ENCODE measurements at places on chromosomes 1 and 21.
A peak's percentile ranks its signal among the peaks of the same experiment; 100 is the strongest.

- DNase-seq: no peak
These were observed 149.5 kb downstream of the NOS1AP start for GRCh38 chr1:162218975-162219374.

- no peak for DNase-seq
These were observed 1.1 kb downstream of the ECM1 start for GRCh38 chr1:150508982-150509381.

GRCh38 chr1:67724928-67725560 lies 40.0 kb downstream of the GADD45A start:
- DNase-seq: no peak

- no peak for DNase-seq
These were observed 17.7 kb upstream of the PIK3R3 start for GRCh38 chr1:46150085-46150484.

- DNase-seq: no peak
These were observed 47.7 kb downstream of the PRDM15 start for GRCh38 chr21:41831453-41831831.

DNA sequence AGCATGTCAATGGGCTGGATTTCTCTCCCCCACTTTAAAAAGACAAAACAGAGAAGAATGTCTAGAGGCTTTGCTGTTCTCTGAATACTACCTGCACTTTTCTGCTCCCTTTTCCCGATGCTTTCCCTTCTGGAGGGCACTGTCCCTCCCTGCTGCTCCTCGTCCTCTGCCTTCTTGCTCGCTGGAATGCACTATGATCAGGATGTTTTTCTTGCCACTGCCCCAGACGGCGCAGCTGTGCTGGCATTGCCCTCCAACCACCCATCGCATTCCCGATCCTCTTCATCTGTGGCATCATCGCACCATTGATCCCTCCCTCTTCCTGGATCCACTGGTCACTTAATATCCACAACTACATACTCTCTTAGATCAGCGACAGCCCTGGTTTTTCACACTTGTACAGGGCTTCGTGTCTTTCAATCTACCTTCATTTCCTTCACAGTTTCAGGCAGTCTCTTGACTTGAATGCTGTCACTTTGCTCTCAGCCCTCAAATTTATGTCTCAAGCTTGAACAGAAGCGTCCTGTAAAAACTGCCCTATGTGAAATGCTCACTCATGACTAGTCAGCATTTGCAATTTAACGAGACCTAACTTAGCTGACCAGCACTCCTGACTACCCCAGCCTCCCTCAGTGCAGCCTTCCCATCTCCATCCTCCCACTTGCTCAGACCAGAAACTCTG lies 3.5 kb upstream of the OR11L1 start:
- no peak for DNase-seq

DNA sequence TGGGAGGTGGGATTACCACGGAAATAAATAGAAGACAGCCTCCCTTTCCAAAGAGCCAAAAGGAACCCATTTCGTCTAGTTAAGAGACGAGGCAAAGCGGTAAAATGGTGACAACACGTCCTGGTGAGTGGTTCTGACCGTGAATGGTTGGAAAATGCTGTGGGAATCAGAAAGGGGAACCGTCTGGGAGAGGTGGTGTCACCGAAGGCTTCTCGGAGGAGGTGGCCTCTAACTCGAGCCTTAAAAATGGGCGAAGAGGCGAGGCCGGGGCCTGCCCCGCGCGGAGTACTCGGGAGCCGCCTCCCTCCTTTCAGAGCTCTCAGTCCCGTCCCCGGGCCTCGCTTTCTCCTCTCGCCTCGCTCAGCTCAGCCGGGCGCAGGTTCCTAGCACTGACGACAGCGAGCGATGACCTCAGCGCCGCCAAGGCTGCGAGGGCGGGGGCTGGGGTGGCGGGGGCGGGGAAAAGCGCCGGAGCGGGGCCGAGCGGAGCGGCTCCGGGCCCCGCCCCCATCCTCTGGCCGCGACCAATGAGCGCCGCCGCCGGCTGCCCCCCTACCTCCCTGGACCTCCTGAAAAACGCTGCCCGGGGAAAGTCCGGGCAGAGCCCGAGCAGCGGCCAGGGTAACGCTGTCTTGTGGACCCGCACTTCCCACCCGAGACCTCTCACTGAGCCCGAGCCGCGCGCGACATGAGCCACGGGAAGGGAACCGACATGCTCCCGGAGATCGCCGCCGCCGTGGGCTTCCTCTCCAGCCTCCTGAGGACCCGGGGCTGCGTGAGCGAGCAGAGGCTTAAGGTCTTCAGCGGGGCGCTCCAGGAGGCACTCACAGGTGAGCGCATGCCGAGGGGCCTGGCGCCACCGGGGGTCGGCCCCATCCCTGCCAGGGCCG lies at the start of gene BTG2:
Gene BTG2 (plus strand): TSS at position 601 of the 890 bp plus-strand sequence. CDS start 88 bp downstream, at position 689.
- DNase-seq: peak; percentile 82

- DNase-seq: no peak
These were observed 46.3 kb downstream of the ACP6 start for GRCh38 chr1:147624011-147624410.

- DNase-seq: no peak
These were observed 317.2 kb upstream of the NFIA start for GRCh38 chr1:60765204-60765603.

GRCh38 chr1:153963850-153964331 lies 554 bp upstream of the SLC39A1 start:
- DNase-seq: no peak

- DNase-seq: no peak
These were observed 14.8 kb upstream of the COL11A1 start for GRCh38 chr1:103122983-103123720.

GRCh38 chr1:31502926-31503511 lies 73.3 kb upstream of the TINAGL1 start:
- DNase-seq: no peak

GRCh38 chr1:152328801-152329391 lies 3.9 kb upstream of the FLG start:
- DNase-seq: no peak
